ENCODE measurements at places on chromosomes 4 and X. TPM values are rescaled to one million over a fixed set of nuclear protein-coding genes. Genes with fewer than 3 reads are reported as not detected.

The NRK gene
- total RNA-seq, result not detected

The UGT8 gene
- 0.68 TPM for total RNA-seq

The BTC gene
- total RNA-seq, result 0.20 TPM

The DGKK gene
- not detected for total RNA-seq

The LUZP4 gene
- not detected for total RNA-seq

The PWWP3B gene
- total RNA-seq, result not detected

The ZNF141 gene
- 8.8 TPM for total RNA-seq

The SHROOM3 gene
- 9.6 TPM for total RNA-seq

The TCEAL8 gene
- total RNA-seq, result 87.1 TPM

The FHDC1 gene
- total RNA-seq, result 0.49 TPM

The CXCL3 gene
- total RNA-seq, result 1.1 TPM

The CENPVL2 gene
- not detected for total RNA-seq

The TEX13D gene
- total RNA-seq, result not detected

The SPOCK3 gene
- total RNA-seq, result not detected

The PLAC8 gene
- 0.39 TPM for total RNA-seq

The ZNF674 gene
- 7.2 TPM for total RNA-seq

The ARR3 gene
- total RNA-seq, result not detected

The REPS2 gene
- total RNA-seq, result 1.1 TPM

The F9 gene
- total RNA-seq, result not detected

The SLC25A43 gene
- total RNA-seq, result 20.5 TPM

The NUDT11 gene
- 10.0 TPM for total RNA-seq

The CCKAR gene
- not detected for total RNA-seq

The SSX4 gene
- total RNA-seq, result not detected

The THAP9 gene
- total RNA-seq, result 1.9 TPM

The SNCA gene
- 0.60 TPM for total RNA-seq

The PLP1 gene
- 3.3 TPM for total RNA-seq

The F8A3 gene
- 1.1 TPM for total RNA-seq

The ADGRG4 gene
- not detected for total RNA-seq

The MAP9 gene
- total RNA-seq, result 6.0 TPM

The SPANXD gene
- total RNA-seq, result 7.6 TPM

The SPANXB1 gene
- 7.0 TPM for total RNA-seq

The TMEM154 gene
- 0.60 TPM for total RNA-seq

The POU4F2 gene
- total RNA-seq, result not detected

The ANK2 gene
- 7.0 TPM for total RNA-seq

The PDE5A gene
- 0.20 TPM for total RNA-seq

The PABPC1L2B gene
- not detected for total RNA-seq

The NKX6-1 gene
- total RNA-seq, result 0.24 TPM

The IL2 gene
- not detected for total RNA-seq

The CXCL6 gene
- not detected for total RNA-seq

The LINC00632 gene
- total RNA-seq, result 0.48 TPM

The CT45A1 gene
- not detected for total RNA-seq

The MAGED4B gene
- total RNA-seq, result 3.2 TPM

The DSPP gene
- total RNA-seq, result not detected

The PASD1 gene
- total RNA-seq, result not detected

The USP17L24 gene
- total RNA-seq, result not detected

The LIMCH1 gene
- 0.60 TPM for total RNA-seq

The TRAPPC2 gene
- 20.4 TPM for total RNA-seq

Data from RPMI7951 (cell line).